ENCODE measurements at places on chromosomes 3 and 15.

GRCh38 chr3:112489674-112490479 is 9.4 kb downstream of the BTLA start:
- no peak for DNase-seq

DNA sequence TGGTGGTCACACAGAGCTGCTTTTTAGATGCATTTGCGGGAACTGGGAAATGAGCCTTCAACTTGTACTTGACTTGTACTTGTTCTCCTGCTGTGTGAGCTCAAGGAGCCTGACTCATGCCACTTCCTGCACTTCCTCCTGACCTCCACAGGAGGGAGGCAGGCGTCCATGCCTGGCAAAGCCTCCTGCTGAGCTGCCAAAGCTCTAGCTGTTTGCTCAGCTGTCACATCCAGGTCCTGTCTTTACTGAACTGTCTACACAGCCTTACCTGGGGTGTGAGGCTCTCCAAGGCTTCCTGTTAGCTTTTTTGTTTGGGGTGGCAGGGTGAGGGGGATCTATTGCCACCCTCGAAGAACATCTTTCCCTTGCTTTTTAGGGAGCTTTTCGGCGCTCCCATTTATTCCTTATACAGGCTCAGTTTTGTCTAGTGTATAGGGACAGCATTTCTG is 6.4 kb downstream of the THPO start:
- DNase-seq, result peak; percentile 59

- DNase-seq, result no peak
Measured at GRCh38 chr15:92168066-92168683, 225.5 kb upstream of the ST8SIA2 start.

DNA sequence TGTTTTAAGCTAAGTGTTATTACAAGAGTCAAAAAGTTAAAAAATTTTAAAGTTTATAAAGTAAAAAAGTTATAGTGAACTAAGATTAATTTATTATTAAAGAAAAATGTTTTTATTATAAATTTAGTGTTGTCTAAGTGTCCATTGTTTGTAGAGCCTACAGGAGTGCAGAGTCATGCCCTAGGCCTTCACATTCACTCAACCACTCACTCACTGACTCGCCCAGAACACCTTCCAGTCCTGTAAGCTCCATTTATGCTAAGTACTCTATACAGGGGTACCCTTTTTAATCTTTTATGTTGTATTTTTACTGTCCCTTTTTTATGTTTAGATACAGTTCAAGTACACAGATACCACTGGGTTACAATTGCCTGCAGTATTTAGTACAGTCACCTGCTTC is 37.2 kb downstream of the EEFSEC start:
- no peak for DNase-seq

GRCh38 chr15:86555098-86555497 is 475.4 kb downstream of the AGBL1 start:
- DNase-seq, result no peak

- DNase-seq, result no peak
Measured at GRCh38 chr3:44412365-44412764, 65.1 kb downstream of the ZNF445 start.

DNA sequence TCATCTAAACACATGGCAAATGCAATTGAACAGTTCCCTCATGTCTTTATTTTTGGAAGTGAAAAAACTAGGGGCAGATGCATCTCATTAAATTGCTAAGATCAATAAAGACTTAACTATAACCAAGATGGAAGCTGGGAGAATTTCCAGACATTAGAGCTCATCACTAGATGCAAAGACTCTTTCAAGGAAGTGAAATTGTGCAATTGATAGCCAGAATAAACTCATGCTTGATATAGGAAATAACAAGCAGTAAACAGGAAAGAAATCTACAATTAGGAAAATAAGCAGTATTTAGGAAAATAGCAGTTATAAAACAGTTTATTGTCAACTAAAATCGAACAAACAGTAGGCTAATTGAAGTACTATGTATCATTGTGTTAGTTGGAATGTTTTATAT is 8.8 kb upstream of the ANKUB1 start:
- no peak for DNase-seq

- no peak for DNase-seq
Measured at GRCh38 chr3:110736332-110736731, 335.3 kb upstream of the NECTIN3 start.

DNA sequence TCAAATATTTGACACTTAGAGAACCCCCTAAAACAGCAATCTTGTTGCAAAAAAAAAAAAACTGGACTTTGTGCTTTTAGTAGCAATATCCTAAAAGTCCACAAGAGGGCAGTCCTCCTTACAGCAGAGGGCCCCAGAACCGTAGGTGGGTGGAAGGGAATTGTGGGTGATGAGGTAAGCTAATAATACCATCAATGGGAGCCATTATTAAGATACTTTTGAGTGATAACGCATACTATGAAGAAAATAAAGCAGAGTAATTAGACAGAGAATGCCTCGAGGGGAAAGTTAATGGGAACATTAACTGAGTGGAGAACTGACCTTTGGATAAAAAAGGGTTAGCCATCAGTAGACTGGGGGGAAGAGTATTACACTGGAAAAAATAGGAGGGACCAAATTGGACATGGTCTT is 229.9 kb downstream of the THRB start:
- no peak for DNase-seq

GRCh38 chr15:50138391-50138790 is 19.4 kb upstream of the ATP8B4 start:
- DNase-seq, result no peak

- no peak for DNase-seq
Measured at GRCh38 chr15:74294010-74294409, 57.9 kb downstream of the CCDC33 start.

GRCh38 chr15:100778831-100779288 is 100.8 kb upstream of the ALDH1A3 start:
- DNase-seq, result no peak

DNA sequence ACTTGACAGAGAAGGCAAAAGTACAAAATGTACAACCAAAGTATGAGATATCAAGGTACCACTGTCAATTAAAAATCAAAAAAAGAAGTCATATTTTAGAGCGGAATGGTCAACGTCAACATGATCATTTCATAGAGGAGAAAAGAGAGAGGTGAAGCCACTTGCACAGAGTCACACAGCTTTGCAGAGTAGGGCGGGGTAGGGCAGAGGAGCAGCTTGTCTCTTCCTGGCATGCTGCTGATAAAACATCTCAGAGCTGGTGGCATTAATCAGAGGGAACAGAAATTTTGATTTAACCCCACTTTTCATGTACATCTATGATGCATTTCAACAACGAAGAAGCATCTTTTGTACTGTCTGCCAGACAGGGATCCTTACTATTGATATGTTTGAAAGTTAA is 5.2 kb upstream of the IGF1R start:
- DNase-seq, result no peak

DNA sequence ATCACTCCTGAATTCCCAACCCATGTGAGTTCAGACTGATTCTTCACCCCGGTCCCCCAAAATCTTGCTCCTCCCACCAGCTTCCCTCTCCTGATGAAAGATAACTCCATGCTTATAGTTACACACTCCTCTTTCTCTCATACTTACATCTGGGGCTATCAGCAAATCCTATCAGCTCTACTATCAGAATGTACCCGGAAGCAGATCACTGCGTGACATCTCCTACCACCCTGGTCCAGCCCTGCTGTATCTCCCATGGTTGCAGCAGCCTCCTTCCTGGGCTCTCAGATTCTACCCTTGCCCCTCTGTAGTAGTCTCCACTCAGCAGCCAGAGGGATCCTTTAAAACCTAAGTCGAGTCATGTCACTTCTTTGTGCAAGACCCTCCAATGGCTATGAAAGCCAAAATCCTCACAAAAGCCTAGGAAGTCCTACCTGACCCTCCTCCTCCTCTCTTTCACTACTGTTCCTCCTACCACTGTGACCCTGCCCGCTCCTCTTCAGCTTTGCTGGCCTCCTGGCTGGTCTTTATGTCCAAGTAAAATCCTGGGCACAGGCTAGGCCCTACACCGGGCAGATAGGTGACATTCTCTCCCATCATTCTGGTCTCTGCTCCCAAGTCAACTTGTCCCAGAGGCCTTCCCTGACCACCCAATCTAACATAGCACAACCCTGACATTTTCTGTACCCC is 16.2 kb downstream of the XIRP1 start:
- DNase-seq, result no peak

DNA sequence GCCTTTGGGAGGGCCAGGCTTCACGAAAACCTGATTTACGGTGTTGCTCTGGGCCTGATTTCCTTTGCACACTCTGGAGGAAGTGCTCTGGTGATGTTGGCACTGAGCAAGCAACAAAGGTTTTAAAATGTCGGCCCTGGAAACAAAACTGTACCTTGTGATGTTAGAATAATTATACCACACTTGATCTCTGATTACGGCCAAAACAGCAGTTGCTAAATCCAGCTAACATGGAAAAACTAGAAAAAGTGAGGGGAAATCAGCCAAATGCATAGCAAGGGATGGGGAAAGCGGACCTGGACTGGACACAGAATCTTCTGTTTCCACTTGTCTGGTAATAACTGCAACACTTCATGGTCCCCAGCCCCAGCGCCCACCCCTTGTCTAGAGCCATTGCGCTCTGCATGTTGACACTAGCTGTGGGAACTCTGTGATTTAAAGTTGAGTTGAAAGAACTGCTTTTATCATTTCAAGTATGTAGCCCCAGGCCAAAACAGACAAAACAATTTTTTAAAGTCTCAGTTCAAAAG is 120.1 kb downstream of the VGLL4 start:
- DNase-seq, result no peak

GRCh38 chr3:146163584-146163983 is 2.6 kb upstream of the PLOD2 start:
- no peak for DNase-seq

- no peak for DNase-seq
Measured at GRCh38 chr3:156898296-156898880, 72.2 kb downstream of the LEKR1 start.

GRCh38 chr3:117674321-117674720 is 964.7 kb downstream of the TUSC7 start:
- DNase-seq, result no peak

All from stimulated activated CD4-positive, alpha-beta T cell treated with anti-CD3 and anti-CD28 coated beads, Interleukin-4, amount 100 ng/mL, for 4 hours (primary cell).